ENCODE measurements at places on chromosomes 12 and 14.

DNA sequence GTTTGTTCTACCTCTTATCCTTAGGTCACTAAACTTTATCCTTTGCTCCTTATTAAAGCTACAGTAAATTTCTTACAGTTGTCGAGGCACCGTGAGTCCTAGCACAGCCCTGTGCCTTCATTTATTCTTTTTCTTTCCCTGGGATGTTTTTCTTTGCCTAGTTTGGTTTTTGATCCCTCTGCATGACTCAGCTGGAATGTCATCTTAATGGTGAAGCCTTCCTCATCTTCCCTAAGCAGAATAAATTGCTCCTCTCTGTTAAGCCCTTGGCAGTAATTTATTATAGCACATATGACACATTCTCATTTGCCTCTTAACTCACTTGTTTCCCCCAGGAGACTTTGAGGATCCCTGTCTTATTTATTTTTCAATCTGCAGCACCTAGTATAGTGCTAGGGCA lies 16.6 kb downstream of the ACTR10 start:
- peak; percentile 41 for DNase-seq

DNA sequence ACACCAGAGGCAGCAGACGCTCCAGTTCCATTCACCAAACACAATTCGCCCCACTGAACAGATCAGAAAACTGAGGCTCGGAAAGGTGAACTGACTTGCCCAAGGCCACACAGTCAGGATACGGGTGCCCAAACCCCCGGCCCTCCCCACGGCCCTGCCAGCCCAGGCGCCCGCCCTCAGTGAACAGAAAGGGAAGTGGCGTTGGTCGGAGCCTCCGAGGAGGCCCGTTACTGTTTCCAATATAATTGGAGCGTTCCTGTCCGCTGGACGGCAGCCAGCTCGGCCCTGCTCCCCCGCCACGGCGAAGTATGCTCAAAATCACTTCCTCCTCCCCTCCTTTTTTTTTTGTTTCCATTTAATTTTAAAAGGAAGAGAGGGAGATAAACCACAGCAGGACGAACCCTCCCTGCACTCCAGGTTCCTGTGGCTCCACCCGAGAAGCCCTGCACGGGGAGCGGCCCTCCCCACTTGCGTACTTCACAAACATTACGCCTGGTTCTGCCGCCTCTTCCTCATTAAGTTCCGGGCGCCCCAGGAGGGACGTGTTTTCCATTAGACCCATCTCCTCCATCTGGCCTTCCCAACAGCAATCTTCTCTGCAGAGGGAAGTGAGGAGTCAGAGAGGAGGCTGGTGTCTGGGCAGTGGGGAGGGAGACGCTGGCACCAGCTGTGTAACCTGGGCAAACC lies 61.1 kb downstream of the NCOR2 start:
- DNase-seq, result peak; percentile 83

DNA sequence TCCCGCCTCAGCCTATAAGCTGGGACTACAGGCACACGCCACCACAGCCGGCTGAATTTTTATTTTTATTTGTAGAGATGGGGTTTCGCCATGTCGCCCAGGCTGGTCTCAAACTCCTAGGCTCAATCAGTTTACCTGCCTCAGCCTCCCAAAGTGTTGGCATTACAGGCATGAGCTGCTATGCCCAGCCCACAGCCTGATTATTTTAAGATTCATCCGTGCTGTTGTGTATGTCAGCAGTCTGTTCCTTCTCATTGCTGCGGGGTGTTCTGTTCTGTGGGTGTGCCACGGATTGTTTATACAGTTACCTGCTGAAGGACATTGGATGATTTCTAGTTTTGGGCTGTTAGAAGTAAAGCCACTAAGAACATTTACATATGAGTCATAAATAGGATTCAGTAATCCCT lies 9.6 kb upstream of the EP400 start:
- DNase-seq, result no peak

- no peak for DNase-seq
Observed at GRCh38 chr14:55192054-55192621, 753 bp upstream of the DLGAP5 start.

- DNase-seq, result no peak
Observed at GRCh38 chr12:112535637-112536366, 117.1 kb downstream of the PTPN11 start.

- no peak for DNase-seq
Observed at GRCh38 chr14:54314365-54315104, 82.3 kb upstream of the CDKN3 start.

DNA sequence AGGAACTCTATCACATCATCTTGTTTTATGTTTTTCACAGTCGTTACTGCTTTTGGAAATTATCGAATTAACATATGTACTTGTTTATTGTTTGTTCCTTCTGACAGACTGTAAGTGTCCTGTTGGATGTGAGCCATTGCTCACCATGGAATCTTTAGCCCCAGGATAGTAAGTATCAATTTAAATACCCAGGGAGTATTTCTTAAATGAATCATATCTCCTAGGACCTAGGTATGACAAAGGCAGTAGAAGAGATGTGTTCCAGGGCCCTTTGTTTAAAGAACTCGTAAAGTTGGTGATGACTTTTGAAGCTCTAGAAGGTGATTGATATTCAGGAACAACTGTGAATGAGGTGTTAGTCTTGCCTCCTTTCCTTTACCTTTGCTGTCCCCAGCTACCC lies 30.3 kb upstream of the STRAP start:
- DNase-seq, result no peak

All from fibroblast of upper back skin (primary cell).